ENCODE measurements at places on chromosomes 3 and 15. TPM values are rescaled to one million over a fixed set of nuclear protein-coding genes. Genes with fewer than 3 reads are reported as not detected.

GRCh38 chr3:113673593-113673992, 22.8 kb downstream of the USF3 start:
- H3K36me3 ChIP-seq: peaks cover 8% of the 10 kb centered on the region
- DNase-seq: no peak
- no peak overlapping the region for H3K27ac ChIP-seq
- no peaks in the 10 kb centered on the region for H3K4me1 ChIP-seq
- no peak overlapping the region for H3K4me3 ChIP-seq

AP3B2 gene
- 0.16 TPM for total RNA-seq

GRCh38 chr3:119733812-119734211, 31.0 kb downstream of the CFAP91 start:
- H3K36me3 ChIP-seq: no peaks in the 10 kb centered on the region
- no peaks in the 10 kb centered on the region for H3K4me1 ChIP-seq
- DNase-seq: no peak
- H3K27me3 ChIP-seq: no peaks in the 10 kb centered on the region
- no peak overlapping the region for H3K27ac ChIP-seq

TM4SF4 gene
- not detected for total RNA-seq

TPRG1 gene
- 28.6 TPM for total RNA-seq

- no peaks in the 10 kb centered on the region for H3K36me3 ChIP-seq
- no peak overlapping the region for H3K4me3 ChIP-seq
- H3K27me3 ChIP-seq: no peaks in the 10 kb centered on the region
- H3K4me1 ChIP-seq: no peaks in the 10 kb centered on the region
- no peak overlapping the region for H3K27ac ChIP-seq
Measured at GRCh38 chr15:47724346-47724745, 7.0 kb downstream of the SEMA6D start.

GRCh38 chr3:11275926-11276325, 3.7 kb downstream of the ATG7 start:
- H3K36me3 ChIP-seq: peaks cover 3% of the 10 kb centered on the region
- H3K27me3 ChIP-seq: no peaks in the 10 kb centered on the region
- H3K4me1 ChIP-seq: peaks cover 23% of the 10 kb centered on the region
- no peak overlapping the region for H3K4me3 ChIP-seq
- DNase-seq: no peak

DNA sequence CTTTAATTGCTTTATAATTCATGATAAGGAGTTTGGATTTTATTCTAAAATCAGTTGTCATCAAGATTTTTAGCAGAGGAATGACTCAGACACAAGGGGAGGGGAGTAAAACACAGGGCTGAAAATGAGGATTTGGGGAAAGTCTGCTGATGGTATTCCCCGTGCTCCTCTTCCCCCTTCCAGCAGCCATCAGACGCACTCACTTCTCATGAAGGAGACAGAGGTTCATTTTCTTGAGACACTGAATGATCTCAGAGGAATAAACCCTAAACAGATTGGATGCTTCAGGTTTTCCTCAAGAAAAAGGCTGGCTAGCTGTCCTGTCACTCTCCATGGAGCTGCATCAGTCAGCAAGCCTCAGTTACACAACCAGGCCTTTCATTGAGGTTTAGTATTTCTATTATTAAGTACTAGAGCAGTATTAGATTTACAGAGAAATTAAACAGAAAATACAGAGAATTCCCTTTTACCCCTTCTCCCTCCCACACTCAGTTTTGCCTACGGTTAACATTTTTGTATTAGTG, 166.4 kb downstream of the C3orf70 start:
- H3K27me3 ChIP-seq: no peaks in the 10 kb centered on the region
- peaks cover 15% of the 10 kb centered on the region for H3K36me3 ChIP-seq
- no peak overlapping the region for H3K4me3 ChIP-seq
- no peak overlapping the region for H3K27ac ChIP-seq

- H3K36me3 ChIP-seq: no peaks in the 10 kb centered on the region
- H3K27me3 ChIP-seq: no peaks in the 10 kb centered on the region
- H3K4me1 ChIP-seq: peaks cover 47% of the 10 kb centered on the region
Measured at GRCh38 chr15:99435877-99436541, 129.8 kb upstream of the MEF2A start.

DNA sequence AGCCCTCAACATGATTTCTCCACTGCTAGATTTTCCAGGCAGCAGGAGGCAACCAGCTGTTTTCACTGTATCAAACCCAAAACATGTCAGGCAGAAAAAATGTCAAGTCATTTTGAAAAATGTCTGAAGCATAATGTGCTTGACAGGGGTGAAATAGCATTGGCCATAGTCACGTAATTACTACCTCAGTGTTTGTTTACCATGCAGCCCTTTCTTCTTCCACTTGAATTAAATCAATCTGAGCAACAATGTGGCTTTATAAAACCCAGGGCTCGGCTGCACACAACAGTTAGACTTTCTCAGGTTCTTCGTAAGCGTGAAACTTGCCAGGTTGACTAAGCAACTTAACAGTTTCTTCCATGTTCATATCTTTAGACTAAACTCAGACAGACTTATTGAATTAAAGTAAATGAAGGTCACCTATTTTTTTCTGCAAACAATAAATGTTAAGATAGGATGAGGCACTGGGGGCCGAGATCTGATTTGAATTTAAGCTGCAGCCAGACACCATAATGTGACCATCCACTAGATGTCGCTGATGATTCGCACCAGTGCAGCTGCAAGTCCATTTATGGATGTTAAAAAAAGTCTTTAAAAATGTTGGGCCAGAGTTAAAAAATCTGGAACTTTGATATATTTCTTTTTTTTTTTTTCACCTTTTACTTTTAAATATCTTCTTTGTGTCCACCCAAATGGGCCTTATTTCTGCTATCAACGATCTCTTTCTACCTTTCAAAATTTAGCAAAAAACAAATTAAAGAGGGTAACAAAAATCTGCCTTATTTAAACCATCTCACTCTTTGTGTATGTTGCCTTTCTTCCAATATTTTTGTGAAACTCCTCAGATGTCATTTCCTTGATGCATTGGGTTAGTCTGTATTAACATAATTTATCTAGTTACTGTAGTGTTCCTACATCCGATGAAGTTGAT, 305.9 kb downstream of the CACNA2D3 start:
- H3K27ac ChIP-seq: no peak overlapping the region
- no peaks in the 10 kb centered on the region for H3K36me3 ChIP-seq
- no peak for DNase-seq
- no peaks in the 10 kb centered on the region for H3K4me1 ChIP-seq
- H3K27me3 ChIP-seq: no peaks in the 10 kb centered on the region

NR2C2 gene
- total RNA-seq: 47.1 TPM

DNA sequence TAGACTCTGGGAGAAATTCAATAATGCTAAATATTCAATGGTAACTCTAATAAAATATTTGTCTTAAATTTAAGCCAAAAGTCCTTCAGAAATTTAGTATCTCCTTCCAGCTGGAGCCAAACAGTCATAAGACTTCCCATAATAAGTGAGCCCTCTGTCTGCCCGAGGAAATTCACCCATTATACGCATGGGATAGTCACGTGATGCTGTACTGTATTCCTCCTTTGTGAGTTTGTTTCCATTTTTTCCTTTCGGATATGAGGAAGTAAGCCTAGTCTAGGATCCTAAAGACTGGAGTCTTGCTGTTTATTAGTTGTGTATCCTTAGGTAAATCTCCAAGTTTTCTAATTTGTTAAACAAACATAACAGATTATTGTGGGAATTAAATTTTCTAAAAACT, 110.4 kb upstream of the PLAAT1 start:
- H3K36me3 ChIP-seq: no peaks in the 10 kb centered on the region
- H3K27ac ChIP-seq: no peak overlapping the region
- H3K4me1 ChIP-seq: no peaks in the 10 kb centered on the region
- no peak overlapping the region for H3K4me3 ChIP-seq
- no peaks in the 10 kb centered on the region for H3K27me3 ChIP-seq

DNA sequence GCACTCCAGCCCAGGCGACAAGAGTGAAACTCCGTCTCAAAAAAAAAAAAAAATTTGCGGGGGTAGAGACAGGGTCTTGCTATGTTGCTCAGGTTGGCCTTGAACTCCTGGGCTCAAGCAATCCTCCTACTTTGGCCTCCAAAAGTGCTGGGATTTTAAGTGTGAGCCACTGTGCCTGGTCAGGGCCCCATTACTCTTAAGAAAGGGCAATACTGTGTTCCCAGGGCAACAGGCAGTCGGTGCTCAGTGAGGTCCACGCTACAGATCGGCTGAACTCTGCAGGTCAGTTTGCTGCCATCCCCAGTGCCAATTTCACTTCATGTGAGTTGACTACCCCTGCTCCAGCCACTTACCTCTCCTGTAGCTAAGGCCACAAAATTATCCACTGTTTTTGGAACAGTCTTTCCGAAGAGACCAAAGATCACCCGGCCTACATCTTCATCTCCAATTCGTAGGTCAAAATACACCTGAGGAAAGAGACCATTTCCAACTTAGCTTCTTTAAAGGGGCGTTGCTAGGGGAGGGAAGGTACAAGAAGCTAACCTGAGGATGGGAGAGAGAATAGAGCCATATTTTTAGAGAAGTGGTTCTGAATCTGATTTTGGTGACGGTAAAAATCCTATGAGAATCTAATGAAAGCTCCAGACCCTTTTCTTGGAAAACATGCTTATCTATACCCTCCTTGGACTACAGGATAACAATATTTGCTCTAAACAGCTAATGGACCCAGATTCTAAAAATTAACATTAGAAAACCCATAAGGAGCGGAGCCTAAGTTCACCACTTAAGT, 939 bp downstream of the PPIB start:
- peak overlapping the region; percentile 65 for H3K4me3 ChIP-seq
- no peaks in the 10 kb centered on the region for H3K27me3 ChIP-seq
- peak overlapping the region; percentile 77 for H3K27ac ChIP-seq

- peaks cover 70% of the 10 kb centered on the region for H3K4me1 ChIP-seq
- H3K27me3 ChIP-seq: no peaks in the 10 kb centered on the region
- no peak overlapping the region for H3K4me3 ChIP-seq
- DNase-seq: no peak
- H3K27ac ChIP-seq: no peak overlapping the region
Measured at GRCh38 chr15:67110958-67111864, 45.8 kb downstream of the SMAD3 start.

DNA sequence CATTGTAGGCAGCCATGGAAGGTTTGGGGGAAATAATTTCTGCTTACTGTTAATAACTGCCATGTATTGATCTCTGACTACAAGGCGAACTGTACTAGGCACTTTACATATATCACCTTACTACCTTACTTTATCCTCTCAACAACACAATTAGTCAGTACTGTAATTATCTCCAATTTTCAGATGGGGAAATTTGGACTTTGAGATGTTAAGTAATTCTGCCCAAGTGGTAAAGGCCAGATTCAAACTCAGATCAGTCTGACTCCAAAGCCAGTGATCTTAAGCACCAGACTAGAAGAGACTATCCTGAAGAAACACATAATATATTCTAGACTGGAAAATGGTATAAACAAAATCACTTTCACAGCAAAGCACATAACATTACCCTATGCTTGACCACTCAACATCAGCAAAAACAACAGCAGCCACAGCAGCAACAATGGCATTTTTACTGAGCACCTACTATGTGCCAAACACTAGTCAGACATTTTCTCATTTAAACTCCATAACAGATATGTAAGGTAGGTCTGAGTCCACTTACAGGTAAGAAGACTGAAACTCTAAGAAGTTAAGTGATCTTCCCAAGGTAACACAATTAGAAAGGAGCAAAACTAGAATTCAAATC, 13.1 kb downstream of the MTHFS start:
- peaks cover 39% of the 10 kb centered on the region for H3K36me3 ChIP-seq
- H3K27me3 ChIP-seq: no peaks in the 10 kb centered on the region
- H3K4me1 ChIP-seq: peaks cover 8% of the 10 kb centered on the region
- no peak overlapping the region for H3K4me3 ChIP-seq
- no peak overlapping the region for H3K27ac ChIP-seq

FAM174B gene
- total RNA-seq: 3.9 TPM

PLA2G4F gene
- total RNA-seq: not detected

DNA sequence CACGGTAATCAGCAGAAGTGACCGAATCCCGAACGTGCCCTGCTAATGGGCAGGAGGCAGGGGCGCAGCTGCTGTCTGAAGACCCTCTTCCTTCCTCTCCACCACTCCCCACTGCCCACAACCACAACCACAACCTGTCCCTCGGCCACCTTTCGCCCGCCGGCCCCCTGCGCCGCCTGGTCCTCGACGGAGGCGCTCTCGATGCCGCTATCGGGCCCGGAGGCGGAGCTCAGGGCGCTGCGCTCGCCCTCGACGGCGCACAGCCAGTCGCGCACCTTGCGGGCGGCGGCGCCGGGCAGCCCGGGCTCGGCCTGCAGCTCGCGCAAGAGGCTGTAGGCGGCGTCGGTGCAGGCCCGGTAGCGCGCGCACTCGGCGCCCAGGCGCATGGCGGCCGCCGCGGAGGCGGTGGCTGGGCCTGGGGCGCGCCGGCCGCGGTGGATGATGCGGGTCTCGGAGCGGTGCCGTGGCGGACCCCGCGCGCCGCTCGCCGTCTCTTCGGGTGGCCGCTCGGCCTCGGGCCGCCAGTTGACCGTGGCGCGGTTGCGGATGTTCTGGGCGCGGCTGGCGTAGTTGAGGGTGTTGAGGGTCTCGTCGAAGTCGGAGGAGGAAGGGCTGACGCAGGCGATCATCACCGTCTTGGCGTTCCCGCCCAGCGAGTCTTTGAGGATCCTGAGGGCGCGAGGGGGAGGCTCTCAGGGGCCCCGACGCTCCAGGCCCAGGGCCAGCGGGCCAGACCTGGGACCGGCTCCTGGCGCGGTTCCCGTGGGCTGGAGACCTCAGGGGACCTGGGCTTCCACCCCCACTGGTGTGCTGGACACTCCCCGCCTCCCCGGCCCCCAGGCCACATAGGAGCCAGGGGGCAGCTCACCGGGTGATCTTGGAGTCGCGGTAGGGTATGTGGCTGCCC, 6.9 kb downstream of the KIF7 start:
- no peak overlapping the region for H3K27ac ChIP-seq
- no peaks in the 10 kb centered on the region for H3K4me1 ChIP-seq
- no peak overlapping the region for H3K4me3 ChIP-seq

DNA sequence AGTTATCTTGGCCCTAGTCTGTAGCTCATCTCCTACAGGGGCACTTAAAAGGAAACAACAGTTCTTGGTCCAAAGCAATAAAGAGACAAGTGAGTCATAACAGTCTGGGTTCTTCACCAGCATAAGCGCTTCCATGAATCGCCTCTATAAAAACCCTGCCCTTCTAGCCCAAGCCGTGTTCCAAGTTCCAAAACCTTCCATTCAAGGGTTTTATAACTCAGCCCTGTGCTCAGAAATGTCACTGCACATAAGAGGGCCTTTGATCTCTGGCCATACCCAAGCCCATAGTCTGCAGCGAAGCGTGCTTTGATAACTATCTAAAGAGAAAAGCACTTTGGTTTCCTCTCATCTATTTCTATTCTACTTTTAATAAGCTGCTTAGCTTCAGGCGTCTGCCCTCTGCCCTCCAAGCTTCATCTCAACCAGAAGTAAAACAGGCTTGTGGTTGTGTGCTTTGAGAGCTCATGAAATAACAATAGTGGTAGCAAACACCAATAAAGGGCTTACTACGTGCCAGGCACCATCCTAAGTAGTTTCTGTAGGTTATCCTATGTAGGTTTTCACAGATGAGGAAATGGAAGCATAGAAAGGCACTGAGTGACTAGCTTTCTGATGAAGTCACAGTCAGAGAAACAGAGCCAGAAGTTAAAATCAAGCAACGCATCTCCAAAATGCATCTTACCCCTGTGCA, 64.0 kb upstream of the AKAP13 start:
- H3K36me3 ChIP-seq: no peaks in the 10 kb centered on the region
- H3K4me3 ChIP-seq: peak overlapping the region; percentile 28
- H3K27ac ChIP-seq: no peak overlapping the region
- H3K4me1 ChIP-seq: peaks cover 34% of the 10 kb centered on the region
- H3K27me3 ChIP-seq: no peaks in the 10 kb centered on the region

- H3K4me3 ChIP-seq: no peak overlapping the region
- H3K4me1 ChIP-seq: no peaks in the 10 kb centered on the region
- H3K27ac ChIP-seq: no peak overlapping the region
- H3K36me3 ChIP-seq: no peaks in the 10 kb centered on the region
Measured at GRCh38 chr15:79615754-79616153, 183.6 kb downstream of the MINAR1 start.

NPHP3 gene
- total RNA-seq: 11.7 TPM

All from CD8-positive, alpha-beta memory T cell (primary cell).